ENCODE measurements at places on chromosomes 2 and 18.
A peak's percentile ranks its signal among the peaks of the same experiment; 100 is the strongest.

- no peak for DNase-seq
These were observed 191.6 kb upstream of the SP5 start for GRCh38 chr2:170523506-170523905.

- no peak for DNase-seq
These were observed 13.3 kb upstream of the CYRIA start for GRCh38 chr2:16678964-16679363.

- DNase-seq, result no peak
These were observed 171.8 kb downstream of the GBX2 start for GRCh38 chr2:235996419-235996818.

DNA sequence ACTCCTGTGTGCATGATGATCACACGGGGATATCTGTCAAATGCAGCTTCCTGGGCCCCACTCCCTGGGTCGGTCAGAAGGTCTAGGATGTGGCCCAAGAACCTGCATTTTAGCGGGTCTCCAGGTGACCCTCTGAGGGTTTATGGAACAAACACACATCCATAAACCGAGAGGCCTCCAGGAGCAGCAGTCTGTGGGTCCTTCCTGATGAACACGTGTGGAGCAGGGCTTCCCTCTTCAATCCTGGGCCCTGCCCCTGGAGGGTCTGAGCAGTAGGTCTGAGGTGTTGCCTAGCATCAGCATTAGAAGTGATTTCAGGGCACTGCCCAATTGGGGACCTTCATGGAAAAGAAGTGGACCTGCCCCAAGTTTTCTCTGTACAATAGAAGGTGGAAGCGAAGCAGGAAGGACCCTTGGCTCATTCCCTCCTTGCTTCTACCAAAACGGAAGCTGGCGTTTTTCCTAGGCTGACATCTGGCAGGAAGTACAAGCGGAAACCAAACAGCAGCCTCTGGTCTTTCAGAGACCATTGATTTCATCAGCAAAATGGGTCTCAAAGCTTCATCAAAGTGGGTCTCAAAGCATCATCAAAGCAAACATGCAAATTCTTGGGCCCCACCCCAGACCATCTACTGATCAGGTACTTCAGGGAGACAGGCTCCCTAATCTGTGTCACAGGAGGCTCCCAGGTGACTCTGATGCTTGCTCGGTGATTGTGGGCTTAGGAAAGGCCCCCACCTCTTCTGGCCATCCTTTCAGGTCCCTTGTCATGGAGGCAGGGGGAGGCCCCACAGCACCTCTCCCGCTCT is 30.7 kb downstream of the INO80C start:
- no peak for DNase-seq

- DNase-seq, result no peak
These were observed 846.2 kb downstream of the SLC4A3 start for GRCh38 chr2:220473611-220474010.

DNA sequence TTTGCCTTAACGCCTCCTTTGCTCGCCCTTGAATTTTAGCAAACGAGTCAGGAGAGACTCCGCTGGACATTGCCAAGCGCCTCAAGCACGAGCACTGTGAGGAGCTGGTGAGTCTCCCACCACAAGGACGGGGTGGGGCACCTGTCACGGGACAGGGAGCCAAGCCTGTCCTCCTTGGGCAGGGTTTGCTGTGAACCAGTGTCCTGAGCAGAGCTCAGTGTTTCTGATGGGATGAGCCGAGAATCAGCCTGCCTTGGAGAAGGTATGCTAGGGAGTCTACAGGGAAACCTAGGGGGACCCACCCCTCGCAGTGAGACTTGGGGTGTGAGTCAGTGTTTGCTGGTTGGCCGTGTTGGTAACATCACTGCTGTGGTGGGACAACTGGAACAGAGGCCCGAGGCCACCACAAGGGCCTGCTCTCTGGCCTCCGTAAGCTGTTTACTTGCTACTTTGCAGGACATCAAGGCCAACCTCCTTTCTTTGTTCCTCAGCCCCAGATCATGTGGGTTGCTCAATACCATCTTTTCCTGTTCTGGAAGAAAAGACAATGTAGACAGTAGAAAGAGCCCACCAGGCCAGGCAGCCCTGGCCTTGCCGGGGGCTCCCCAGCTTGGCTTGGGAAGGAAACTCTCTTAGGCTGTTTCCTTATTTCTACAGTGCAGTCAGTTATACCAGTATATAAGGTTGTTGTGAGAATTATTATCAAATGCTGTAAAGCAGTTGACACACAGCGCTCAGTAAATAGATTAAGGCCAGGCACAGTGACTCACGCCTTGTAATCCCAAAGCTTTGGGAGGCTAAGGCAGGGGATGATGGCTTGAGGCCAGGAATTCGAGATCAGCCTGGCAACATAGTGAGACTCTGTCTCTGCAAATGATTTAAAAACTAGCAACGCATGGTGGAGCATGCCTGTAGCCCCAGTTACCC is 42.4 kb downstream of the ITGB1BP1 start:
- peak; percentile 77 for DNase-seq

- no peak for DNase-seq
These were observed 54.3 kb downstream of the PKDCC start for GRCh38 chr2:42102024-42102590.

GRCh38 chr2:220460257-220460985 is 833.0 kb downstream of the SLC4A3 start:
- DNase-seq, result no peak

GRCh38 chr2:110639972-110640371 is 37.9 kb downstream of the BUB1 start:
- no peak for DNase-seq

Measured in HS-27A (cell line).